HEK293T (cell line): ENCODE measurements at places on chromosomes 13 and 19.

DNA sequence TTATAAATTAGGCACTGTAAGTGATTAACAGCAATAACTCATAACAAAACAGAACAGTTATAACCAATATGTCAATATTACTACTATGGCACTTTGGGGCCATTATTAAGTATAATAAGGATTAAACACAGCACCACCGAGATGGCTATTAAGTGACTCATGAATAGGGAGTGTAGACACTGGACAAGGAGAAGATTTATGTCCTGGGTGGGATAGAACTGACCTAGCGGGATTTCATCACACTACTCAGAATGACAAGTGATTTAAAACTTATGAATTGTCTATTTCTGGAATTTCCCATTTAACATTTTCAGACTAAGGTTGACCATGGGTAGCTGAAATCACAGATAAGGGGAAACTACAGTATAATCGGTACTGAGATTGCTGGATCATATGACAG, 79.0 kb upstream of the SLC7A1 start:
- DNase-seq: no peak

- no peak for DNase-seq
Measured at GRCh38 chr19:4866595-4867424, 657 bp downstream of the PLIN3 start.

- no peak for DNase-seq
Measured at GRCh38 chr13:96948127-96948526, 46.1 kb downstream of the OXGR1 start.

DNA sequence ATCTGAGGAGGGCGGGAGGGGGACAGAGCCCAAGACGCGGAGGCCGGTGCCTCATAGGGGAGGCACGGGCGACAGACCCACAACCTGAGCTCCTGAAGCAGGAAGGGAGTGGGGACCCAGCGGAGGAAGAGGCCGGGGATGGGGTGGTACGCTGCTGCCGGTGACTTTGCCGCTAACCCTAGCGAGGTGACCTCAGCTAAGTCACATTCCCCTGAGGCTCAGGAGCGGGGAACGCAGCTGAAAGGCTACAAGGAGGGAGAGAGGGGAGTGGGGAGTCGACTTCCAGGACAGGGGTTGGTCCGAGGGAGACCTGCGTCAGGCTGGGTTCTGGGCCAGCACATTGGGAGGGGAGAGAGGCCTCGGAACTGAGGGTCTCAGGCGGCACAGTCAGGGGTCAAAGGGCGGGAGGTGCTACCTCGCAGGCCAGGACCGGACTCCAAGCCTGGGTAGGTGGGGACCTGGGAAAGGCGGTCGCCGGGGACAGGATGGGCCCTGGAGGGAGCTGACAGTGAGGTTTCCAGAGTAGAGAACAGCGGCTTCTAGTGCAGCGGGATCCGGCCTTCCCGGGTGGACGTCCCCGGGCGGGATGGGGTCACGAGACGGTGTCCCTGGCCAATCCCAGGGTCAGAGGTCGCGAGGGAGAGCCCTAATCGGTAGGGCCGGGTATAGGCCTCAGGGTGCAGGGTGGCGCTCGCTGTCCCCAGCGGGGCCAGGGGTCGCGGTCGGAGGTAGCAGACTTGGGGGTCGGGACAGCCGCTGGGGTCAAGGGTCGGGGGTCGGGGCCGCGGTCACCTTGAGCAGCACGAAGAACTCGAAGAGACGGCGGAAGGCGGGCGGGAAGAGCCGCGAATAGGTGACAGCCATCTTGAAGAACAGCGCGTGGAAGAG, 699 bp downstream of the TMEM259 start:
- DNase-seq: no peak

DNA sequence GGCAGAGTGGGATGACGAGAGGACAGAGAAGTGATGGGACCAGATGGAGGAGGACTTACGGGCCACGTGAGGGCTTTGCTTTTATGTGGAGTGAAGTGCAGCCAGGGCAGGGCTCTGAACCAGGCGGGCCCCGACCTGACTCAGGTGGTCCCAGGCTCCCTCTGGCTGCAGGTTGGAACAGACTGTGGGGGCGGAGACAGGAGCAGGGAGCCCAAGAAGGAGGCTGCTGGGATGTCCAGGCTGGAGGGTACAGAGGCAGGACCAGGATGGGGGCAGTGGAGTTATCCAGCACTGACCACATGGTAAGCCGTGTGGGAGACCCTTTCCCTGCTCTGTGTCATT, 2.1 kb downstream of the FXYD5 start:
- DNase-seq: no peak

DNA sequence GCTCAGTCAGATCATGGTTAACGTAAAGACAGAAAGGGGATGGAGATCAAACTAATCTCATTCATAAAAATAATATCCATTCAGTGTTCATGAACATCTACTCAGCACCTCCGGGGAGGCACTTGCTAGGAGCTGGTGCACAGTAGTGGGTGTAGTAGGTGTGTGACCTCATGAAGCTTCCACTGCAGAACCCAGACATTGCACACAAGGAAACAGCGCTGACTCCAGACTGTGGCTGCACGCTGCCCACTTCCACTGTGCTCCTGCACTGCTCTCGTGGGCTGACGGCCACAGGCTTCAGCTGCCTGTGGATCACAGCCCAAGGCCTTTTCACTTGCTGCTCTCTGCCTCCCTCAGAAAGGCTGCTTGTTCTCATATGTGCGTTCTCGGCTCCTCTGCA, 214.4 kb upstream of the ZNF507 start:
- DNase-seq: no peak

DNA sequence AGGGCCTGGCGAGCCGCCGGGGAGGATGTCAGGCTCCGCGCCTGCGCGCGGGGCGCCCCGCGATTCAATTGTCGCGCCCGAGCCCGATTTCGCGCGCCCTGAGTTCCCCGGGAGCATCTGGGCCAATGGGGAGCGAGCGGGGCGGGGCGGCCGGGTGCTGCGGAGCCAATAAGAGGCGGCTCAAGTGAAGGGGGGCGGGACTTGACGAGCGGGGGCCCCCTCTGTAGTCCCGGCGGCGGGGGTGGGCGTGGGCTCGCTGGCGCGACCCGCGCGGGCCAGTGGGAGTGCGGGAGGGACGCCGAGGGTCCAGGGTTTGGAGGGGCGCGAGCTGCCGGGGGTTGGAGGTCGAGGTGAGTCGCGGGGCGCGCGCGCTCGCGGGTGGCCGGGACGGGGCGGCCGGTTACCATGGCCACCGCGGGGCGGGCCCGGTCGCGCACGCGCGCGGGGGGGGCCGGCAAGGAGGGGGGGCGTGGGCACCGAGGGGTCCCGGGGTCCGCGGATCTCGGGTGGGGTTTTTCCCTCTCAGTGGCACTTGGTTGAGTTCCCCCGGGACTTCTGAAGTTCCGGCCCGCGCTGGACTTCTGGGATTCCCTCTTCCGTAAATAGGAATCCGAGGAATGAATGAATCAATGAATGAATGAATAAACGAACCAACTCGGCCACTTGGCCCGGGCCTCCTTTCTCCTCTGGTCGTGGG, 744 bp downstream of the UHRF1 start:
- DNase-seq: peak; percentile 93

DNA sequence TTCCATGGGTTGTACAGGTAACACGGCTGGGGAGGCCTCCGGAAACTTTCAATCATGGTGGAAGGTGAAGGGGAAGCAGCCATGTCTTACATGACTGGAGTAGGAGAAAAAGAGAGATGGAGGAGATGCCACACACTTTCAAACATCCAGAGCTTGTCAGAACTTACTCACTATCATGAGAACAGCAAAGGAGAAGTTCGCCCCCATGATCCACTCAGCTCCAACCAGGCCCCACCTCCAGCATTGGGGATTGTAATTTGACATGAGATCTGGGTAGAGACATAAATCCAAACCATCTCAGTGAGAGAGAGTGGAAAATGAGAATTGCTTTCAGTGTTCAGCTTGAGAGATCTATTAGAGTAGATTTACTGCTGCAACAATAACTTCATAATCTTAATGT, 210.9 kb downstream of the NDFIP2 start:
- DNase-seq: no peak

GRCh38 chr19:2588081-2588777, 112.3 kb downstream of the GADD45B start:
- DNase-seq: no peak

DNA sequence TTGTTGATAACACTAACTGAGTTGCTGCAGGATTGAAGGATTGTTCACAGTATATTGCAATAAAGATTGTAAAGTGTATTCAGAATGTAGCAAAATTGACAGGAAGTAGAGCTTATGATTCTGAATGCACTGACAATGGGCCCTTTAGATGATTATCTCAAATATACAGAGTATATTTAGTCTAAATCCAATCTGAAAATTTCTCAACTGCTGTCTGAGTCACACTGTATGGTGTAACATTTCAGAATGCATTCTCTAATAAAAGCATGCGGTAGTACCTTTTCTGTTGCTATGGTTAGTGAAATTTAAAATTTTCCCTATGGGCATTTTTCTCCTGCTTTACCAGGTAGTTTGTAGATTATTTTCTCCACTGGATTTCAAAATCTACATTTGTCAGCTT, 365.2 kb downstream of the PCDH17 start:
- DNase-seq: no peak

GRCh38 chr19:44939668-44940067, 2.4 kb upstream of the APOC4 start:
- DNase-seq: no peak

DNA sequence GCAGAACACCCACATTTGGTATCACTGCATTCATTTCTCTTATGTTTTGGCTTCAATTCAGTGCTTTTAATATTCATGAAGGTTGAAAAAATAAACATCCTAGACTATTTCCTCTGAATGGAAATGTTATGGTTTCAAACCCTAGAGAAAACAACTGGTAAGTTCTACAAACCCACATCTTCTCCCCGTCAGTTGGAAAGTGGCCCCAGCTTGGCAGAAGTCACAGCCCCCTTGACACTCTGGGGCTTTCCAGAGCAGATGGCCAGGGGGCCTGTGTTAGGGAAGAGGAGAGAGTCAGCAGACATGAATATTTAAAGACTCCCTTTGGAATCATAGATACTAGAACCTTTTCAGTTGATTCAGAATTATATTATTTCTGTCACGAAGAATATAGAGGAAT, 123.9 kb downstream of the SHISA2 start:
- DNase-seq: no peak

DNA sequence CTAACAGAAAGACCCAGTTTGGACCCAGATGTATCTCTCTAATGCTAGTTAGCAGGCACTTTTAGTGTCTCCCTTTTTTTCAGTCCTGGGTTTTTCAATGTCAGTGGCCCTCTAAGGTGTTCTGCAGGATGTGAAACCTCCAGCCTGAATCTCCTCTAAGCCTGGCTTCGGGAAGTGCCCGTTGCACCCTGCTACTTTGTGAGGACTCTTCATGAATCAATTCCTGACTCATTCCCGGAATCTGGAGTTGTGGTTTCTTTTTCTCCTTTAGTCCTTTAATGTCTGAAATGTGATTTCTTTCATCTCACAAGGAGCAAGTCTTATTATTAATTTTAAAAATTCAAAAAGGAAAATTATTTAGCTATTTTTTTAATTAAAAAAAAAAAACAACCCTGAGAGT, 116.0 kb downstream of the ZNF536 start:
- no peak for DNase-seq

GRCh38 chr13:70814684-70815083, 706.4 kb upstream of the KLHL1 start:
- no peak for DNase-seq

GRCh38 chr19:54159352-54160181, at the start of gene LENG1:
TSS of gene LENG1 (minus strand) at chr19:54159721. CDS start at chr19:54159695, 26 bp downstream.
- peak; percentile 92 for DNase-seq

GRCh38 chr13:114315074-114315785, 927 bp downstream of the CHAMP1 start:
- no peak for DNase-seq

DNA sequence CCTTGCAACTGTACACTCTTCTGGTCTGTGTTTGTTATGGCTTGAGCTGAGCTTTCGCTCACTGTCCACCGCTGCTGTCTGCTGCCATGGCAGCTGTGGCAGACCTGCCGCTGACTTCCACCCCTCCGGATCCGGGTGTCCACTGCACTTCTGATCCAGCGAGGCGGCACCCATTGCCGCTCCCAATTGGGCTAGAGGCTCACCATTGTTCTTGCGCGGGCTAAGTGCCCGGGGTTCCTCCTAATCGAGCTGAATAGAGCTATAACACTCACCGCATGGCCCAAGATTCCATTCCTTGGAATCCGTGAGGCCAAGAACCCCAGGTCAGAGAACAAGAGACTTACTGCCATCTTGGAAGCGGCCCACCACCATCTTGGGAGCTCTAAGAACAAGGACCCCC, 2.2 kb upstream of the PSMC4 start:
- DNase-seq: no peak

- no peak for DNase-seq
Measured at GRCh38 chr19:18257503-18258470, 16.5 kb downstream of the IQCN start.

- no peak for DNase-seq
Measured at GRCh38 chr19:49552749-49553148, 24.9 kb downstream of the RCN3 start.
